ENCODE measurements at places on chromosomes 7 and 10.

- no peak for DNase-seq
These were observed 60.8 kb downstream of the CARD11 start for GRCh38 chr7:2982831-2983230.

- DNase-seq = no peak
These were observed 13.8 kb downstream of the TAF3 start for GRCh38 chr10:7832060-7832459.

- DNase-seq = no peak
These were observed 237.0 kb upstream of the SEMA3C start for GRCh38 chr7:81155654-81156373.

DNA sequence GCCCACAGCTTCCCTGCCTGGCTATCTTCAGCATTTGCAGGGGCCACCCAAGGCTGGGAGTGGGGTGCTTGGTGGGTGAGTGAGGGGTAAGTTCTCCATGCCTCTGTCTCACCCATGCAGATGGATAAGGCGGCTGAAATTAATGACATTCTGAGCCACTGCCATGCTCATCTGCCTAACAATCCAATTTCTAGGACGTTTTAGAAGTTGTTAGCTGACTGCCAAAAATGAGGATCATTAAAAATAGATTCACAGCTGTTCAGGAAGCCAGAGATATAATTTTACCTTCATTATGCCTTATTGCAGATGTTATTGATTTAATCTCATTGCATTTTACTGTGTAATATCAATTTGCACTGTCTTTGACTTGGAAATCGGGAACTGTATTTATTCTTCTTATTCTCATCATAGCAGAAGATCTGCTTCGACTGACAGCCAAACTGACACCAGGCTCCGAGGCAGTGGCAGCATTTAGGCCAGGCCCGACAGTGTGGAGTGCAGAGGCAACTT lies 334.4 kb upstream of the NPVF start:
- no peak for DNase-seq

DNA sequence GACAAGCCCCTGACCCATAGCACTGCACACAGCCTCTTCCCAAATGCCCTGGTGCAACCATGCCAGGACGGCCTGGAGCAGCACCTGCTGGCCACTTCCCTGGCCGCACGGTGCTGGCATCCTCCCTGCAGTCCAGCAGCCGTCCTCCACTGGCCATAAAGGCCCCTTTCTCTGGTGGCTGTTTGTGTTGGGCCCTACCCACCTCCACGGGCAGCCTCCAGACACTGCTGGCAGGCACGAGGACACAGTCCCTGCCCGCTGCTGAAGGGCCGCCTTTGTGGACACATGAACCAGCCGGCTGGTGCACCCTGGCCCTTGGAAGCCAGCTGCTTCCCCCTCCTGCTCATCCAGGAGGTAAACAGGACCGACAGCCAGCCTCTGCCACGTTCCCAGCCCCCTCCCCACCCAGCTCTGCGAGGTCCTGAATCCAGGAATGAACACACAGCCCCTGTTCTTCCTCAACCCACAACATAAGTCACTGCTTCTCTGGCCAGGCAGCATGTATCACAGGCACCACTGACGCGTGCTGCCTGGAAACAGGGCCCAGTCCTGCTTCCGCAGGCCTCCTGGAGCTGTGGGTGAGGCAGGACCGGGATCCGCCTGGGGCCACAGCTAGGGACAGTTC lies 43.8 kb downstream of the SPOCK2 start:
- no peak for DNase-seq

Data from left renal pelvis (tissue), 4 donors.